Liver (tissue), 10 donors: ENCODE measurements at places on chromosomes 12 and 14. TPM values are rescaled to one million over a fixed set of nuclear protein-coding genes. Genes with fewer than 3 reads are reported as not detected.

The C12orf42 gene
- 0.17 TPM for total RNA-seq

The SIRT4 gene
- 2.3 TPM for total RNA-seq

The OVCH1 gene
- total RNA-seq: not detected

The CLEC1A gene
- 2.1 TPM for total RNA-seq

The LRRC10 gene
- total RNA-seq: not detected

The STRN3 gene
- 47.5 TPM for total RNA-seq

- no peak for DNase-seq
- no peaks in the 10 kb centered on the region for H3K4me1 ChIP-seq
- peaks cover 2% of the 10 kb centered on the region for H3K27me3 ChIP-seq
- H3K4me3 ChIP-seq: no peak overlapping the region
- H3K36me3 ChIP-seq: no peaks in the 10 kb centered on the region
Observed at GRCh38 chr12:3604748-3605586, 114.0 kb downstream of the PRMT8 start.

GRCh38 chr14:100306998-100307765 lies 938 bp upstream of the SLC25A29 start:
- peak overlapping the region; percentile 43 for H3K4me3 ChIP-seq
- no peaks in the 10 kb centered on the region for H3K27me3 ChIP-seq
- no peak for DNase-seq
- no peaks in the 10 kb centered on the region for H3K36me3 ChIP-seq
- peaks cover 23% of the 10 kb centered on the region for H3K4me1 ChIP-seq
- peak overlapping the region; percentile 81 for H3K27ac ChIP-seq

DNA sequence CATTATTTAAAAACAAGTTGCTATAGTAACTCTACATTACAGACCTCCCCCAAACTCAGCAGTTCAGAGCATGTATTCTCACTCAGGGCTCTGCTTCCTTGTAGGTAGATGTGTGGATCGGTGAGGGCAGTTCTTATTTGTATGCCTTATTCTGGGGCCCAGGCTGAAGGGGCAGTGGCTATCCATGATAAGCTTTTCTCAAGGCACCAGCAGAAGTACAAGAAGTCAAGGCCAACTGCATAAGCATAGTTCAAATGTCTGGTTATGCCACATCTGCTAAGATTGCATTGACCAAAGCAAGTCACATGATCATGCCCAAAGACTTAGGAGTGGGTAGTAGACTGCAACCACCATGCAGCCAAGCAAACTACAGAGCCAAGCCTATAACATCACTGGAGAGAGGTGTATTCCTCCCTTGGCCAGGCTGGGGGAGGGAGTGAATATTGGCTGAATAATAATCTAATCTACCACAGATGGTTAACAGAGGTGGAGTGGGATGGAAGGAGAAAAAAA lies 4.6 kb downstream of the PSEN1 start:
- peaks cover 16% of the 10 kb centered on the region for H3K4me1 ChIP-seq
- H3K36me3 ChIP-seq: no peaks in the 10 kb centered on the region
- no peak overlapping the region for H3K27ac ChIP-seq
- DNase-seq: no peak
- H3K4me3 ChIP-seq: no peak overlapping the region
- H3K27me3 ChIP-seq: no peaks in the 10 kb centered on the region

GRCh38 chr12:53596920-53597363 lies 29.2 kb downstream of the ATF7 start:
- H3K4me3 ChIP-seq: no peak overlapping the region
- H3K27ac ChIP-seq: no peak overlapping the region
- H3K4me1 ChIP-seq: peaks cover 8% of the 10 kb centered on the region
- H3K36me3 ChIP-seq: peaks cover 1% of the 10 kb centered on the region

- DNase-seq: no peak
- H3K36me3 ChIP-seq: no peaks in the 10 kb centered on the region
- no peaks in the 10 kb centered on the region for H3K4me1 ChIP-seq
- no peak overlapping the region for H3K27ac ChIP-seq
Observed at GRCh38 chr14:32345311-32345791, 16.3 kb downstream of the AKAP6 start.

GRCh38 chr14:74326369-74327152 lies 21.7 kb upstream of the VRTN start:
- no peak overlapping the region for H3K4me3 ChIP-seq
- no peaks in the 10 kb centered on the region for H3K4me1 ChIP-seq
- no peaks in the 10 kb centered on the region for H3K36me3 ChIP-seq
- H3K27ac ChIP-seq: no peak overlapping the region

- no peaks in the 10 kb centered on the region for H3K4me1 ChIP-seq
- H3K4me3 ChIP-seq: no peak overlapping the region
- H3K27ac ChIP-seq: no peak overlapping the region
- no peaks in the 10 kb centered on the region for H3K27me3 ChIP-seq
Observed at GRCh38 chr14:60106339-60106738, 14.6 kb downstream of the PCNX4 start.

GRCh38 chr12:71476513-71476912 lies 36.9 kb downstream of the LGR5 start:
- DNase-seq: no peak
- H3K27ac ChIP-seq: no peak overlapping the region
- no peak overlapping the region for H3K4me3 ChIP-seq
- no peaks in the 10 kb centered on the region for H3K4me1 ChIP-seq
- no peaks in the 10 kb centered on the region for H3K36me3 ChIP-seq

- H3K27me3 ChIP-seq: no peaks in the 10 kb centered on the region
- H3K4me1 ChIP-seq: no peaks in the 10 kb centered on the region
- DNase-seq: no peak
- H3K4me3 ChIP-seq: no peak overlapping the region
- H3K36me3 ChIP-seq: no peaks in the 10 kb centered on the region
Observed at GRCh38 chr12:51579321-51579850, 11.6 kb upstream of the SCN8A start.

DNA sequence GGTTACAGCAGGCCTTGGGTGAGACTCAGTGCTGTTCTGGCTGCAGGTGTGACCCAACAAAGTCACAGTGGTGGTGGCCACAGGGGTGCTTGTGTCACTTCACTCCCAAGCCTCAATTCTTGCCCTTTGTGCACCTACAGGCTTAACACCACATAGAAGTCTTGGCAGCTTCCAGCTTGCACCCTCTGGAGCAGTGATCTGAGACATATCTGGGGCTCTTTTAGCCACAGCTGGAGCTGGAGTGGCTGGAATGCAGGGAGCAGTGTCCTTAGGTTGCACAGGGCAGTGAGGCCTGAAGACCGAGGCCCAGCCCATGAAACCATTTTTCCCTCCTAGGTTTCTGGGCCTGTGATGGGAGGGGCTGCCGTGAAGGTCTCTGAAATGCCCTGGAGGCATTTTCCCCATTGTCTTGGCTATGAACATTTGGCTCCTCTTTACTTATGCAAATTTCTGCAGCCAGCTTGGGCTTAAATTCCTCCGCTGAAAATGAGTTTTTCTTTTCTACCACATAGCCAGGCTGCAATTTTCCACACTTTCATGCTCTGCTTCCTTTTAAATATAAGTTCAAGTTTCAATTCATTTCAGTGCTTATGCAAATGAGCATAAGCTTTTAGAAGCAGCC lies 37.7 kb downstream of the ADAM21 start:
- peaks cover 5% of the 10 kb centered on the region for H3K36me3 ChIP-seq
- no peaks in the 10 kb centered on the region for H3K4me1 ChIP-seq
- no peak overlapping the region for H3K4me3 ChIP-seq
- H3K27me3 ChIP-seq: no peaks in the 10 kb centered on the region
- DNase-seq: no peak

DNA sequence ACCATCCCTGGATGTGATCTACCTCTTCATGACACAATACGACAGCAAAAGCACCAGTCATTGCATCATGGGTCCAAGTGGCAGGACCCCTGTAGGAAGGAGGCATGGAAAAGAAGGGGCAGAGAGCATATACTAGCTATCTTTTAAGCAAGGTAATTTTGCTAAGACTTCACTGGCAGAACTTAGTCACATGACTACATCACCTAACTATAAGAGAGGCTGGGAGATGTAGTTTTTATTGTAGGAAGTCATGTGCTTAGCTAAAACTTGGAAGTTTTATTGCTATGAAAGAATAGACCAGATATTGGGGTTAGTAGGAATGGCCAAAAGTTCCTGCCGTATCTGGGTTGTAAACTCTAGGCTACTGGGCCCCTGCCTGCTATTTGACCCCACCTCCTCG lies 18.6 kb upstream of the CHST11 start:
- no peak overlapping the region for H3K4me3 ChIP-seq
- DNase-seq: no peak
- no peaks in the 10 kb centered on the region for H3K27me3 ChIP-seq
- no peaks in the 10 kb centered on the region for H3K36me3 ChIP-seq
- no peaks in the 10 kb centered on the region for H3K4me1 ChIP-seq

- no peaks in the 10 kb centered on the region for H3K36me3 ChIP-seq
- H3K27me3 ChIP-seq: no peaks in the 10 kb centered on the region
- no peaks in the 10 kb centered on the region for H3K4me1 ChIP-seq
- no peak overlapping the region for H3K4me3 ChIP-seq
Observed at GRCh38 chr12:31026202-31026601, 47.5 kb upstream of the DDX11 start.

GRCh38 chr14:20799892-20800544 lies 2.6 kb downstream of the RNASE1 start:
- peak; percentile 62 for DNase-seq
- H3K27me3 ChIP-seq: no peaks in the 10 kb centered on the region
- no peak overlapping the region for H3K27ac ChIP-seq

DNA sequence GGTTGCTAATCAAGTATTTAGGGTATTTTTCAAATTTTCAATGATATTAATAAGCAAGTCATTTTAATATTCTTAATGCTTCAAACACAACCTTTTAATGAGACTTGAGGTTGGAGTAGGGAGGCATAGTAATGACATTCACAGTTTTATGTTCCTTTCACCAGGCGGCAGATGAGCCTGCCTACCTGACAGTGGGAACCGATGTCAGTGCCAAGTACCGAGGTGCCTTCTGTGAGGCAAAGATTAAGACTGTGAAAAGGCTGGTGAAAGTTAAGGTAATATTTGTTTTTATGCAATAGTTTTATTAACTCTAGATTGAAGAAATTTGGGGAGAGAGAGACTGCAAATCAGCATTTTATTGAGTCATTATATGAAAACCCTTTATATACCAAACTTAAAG lies 3.1 kb downstream of the ARID4A start:
- peaks cover 2% of the 10 kb centered on the region for H3K36me3 ChIP-seq
- no peaks in the 10 kb centered on the region for H3K27me3 ChIP-seq
- DNase-seq: no peak
- no peak overlapping the region for H3K4me3 ChIP-seq

DNA sequence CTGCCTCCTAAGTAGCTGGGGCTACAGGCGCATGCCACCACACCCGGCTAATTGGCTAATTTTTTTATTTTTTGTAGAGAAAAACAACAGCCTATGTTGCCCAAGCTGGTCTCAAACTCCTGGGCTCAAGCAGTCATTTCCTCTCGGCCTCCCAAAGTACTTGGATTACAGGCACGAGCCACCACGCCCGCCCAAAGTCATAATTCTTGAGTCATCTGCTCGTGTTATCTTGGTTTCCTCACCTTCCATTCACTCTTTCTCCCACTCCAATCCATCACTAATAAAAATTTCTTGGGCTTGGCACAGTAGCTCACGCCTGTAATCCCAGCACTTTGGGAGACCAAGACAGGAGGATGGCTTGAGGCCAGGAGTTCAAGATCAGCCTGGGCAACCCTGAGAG lies 32.0 kb downstream of the ITGA7 start:
- no peak overlapping the region for H3K27ac ChIP-seq
- DNase-seq: no peak
- H3K27me3 ChIP-seq: no peaks in the 10 kb centered on the region
- H3K4me1 ChIP-seq: no peaks in the 10 kb centered on the region

DNA sequence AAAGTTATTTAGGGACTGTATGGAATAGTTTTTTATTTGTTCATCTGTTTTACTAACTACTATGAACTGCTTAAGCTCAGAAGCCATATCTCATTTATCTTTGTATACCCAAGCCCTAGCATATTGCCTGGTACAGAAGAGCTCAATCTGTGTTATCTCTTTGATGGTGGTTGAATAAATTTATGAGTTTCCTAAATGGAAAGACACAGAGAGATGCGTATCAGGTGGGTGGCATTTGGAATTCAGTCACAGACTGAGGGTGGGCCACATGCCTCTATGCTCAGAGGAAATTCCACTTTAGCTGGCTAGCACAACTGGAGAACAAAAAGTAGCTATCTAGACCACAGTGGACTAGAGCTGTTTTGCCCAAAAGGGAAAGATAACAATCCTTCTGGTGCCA lies 145.5 kb downstream of the SLC6A15 start:
- no peak overlapping the region for H3K4me3 ChIP-seq
- no peak for DNase-seq
- no peaks in the 10 kb centered on the region for H3K36me3 ChIP-seq
- no peaks in the 10 kb centered on the region for H3K27me3 ChIP-seq
- no peak overlapping the region for H3K27ac ChIP-seq
- H3K4me1 ChIP-seq: no peaks in the 10 kb centered on the region

GRCh38 chr14:84555493-84555892 lies 974.5 kb upstream of the FLRT2 start:
- no peak overlapping the region for H3K27ac ChIP-seq
- H3K4me1 ChIP-seq: no peaks in the 10 kb centered on the region
- H3K4me3 ChIP-seq: no peak overlapping the region
- no peak for DNase-seq

GRCh38 chr14:50087341-50088116 lies 28.8 kb downstream of the VCPKMT start:
- no peaks in the 10 kb centered on the region for H3K36me3 ChIP-seq
- H3K27me3 ChIP-seq: no peaks in the 10 kb centered on the region
- no peak overlapping the region for H3K4me3 ChIP-seq
- H3K27ac ChIP-seq: no peak overlapping the region

- H3K4me1 ChIP-seq: peaks cover 11% of the 10 kb centered on the region
- no peaks in the 10 kb centered on the region for H3K36me3 ChIP-seq
- no peak overlapping the region for H3K4me3 ChIP-seq
- no peaks in the 10 kb centered on the region for H3K27me3 ChIP-seq
- H3K27ac ChIP-seq: no peak overlapping the region
Observed at GRCh38 chr12:19021646-19022045, 107.9 kb upstream of the PLEKHA5 start.
